HCEC 1CT (cell line): ENCODE measurements at places on chromosomes 16 and 17.
A peak's percentile ranks its signal among the peaks of the same experiment; 100 is the strongest.

DNA sequence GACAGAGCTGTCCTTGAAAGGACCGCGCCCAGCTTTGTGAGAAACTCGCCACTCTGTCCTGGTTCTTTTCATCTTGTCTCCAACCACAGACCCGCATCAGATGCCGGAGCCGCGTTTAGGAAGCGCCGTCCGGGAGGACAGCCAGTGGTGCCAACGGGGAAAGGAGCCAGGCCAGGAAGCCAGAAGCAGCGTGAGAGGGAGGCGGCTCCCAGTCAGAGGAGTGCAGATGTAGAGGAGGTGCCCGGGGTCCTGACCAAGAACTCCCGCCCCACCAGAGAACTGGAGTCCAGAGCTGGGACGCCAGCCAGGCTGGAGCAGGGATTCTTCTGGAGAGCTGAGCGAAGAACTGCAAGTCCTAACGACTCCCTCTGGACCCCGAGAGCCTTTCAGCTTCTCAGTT lies 49.3 kb upstream of the TNRC6C start:
- DNase-seq = no peak

DNA sequence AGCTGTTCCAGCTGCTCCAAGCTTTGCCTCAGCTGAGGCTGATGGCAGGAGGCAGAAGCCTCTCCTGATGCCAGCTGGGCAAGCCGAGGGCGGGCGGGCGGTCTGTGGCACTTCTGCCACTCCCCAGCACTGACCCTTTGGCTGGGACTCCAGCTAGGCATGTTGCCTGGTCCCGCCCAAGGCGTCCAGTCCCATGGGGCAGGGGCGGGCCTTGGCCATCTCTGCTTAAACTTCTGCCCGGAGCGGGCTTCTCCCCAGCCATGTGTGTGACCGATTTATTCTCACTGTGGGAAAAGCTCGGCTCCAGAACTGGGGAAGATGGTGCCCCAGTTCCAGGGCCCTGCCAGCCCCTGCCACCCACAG lies 349.1 kb downstream of the SEC14L1 start:
- DNase-seq = no peak

DNA sequence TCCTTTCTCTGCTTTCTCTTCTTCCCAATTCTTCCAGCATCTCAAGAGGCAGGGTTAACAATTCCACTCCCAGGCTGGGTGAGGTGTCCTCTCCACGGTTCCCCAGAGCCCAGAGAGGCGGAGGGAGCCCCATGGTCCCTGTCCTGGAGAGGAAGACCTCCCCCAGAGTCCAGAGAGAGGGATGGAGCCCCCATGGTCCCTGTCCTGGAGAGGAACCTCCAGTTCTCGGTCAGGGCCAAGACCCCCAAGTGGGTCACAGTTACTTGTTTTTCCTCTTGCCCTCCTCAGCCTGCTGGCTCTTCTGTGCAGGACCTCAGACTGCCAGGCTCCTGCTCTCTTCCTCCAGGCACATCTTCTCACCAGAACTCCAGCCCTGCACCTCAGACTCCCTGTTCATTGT lies 135.2 kb downstream of the RPTOR start:
- no peak for DNase-seq

- DNase-seq = no peak
Measured at GRCh38 chr16:48684148-48684547, 74.2 kb upstream of the N4BP1 start.

DNA sequence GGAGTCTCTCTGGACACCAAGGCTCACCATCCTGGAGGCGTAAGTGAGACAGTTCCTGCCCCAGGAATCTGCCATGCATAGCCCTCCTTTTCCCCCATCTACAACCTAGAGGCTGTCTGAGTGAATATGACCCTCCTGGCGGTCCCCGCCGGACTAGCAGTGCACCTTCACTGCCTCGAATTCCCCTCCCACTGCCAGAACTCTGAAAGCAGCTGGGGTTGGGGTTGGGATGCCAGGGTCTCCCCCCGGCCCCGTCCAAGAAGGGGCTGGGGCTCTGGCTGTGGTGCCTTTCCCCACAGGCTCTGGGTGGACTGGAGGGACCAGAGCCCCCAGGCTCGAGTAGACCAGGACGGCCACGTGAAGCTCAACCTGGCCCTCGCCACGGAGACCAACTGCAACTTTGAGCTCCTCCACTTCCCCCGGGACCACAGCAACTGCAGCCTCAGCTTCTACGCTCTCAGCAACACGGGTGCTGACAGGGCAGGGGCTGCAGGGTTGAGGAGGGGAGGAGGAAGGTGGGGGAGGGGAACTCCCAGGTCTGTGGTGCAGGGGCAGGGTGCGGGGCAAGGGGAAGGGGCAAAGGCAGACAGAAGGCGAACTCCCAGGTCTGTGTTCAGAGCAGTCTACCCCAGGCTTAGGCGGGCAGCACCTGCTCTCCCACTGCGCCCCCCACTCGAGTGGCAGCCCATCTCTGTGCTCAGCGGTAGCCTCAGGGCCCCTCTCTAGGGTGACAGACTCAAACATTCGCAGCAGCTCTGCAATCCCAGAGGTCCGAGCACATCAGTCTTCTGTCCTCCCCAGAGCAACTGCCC lies 1.2 kb downstream of the ZACN start:
- DNase-seq = no peak

GRCh38 chr17:81223762-81224130 lies 981 bp upstream of the CEP131 start:
- no peak for DNase-seq

GRCh38 chr17:68290268-68290954 lies 516 bp downstream of the SLC16A6 start:
- DNase-seq = no peak

GRCh38 chr17:49548506-49549310 lies 27.0 kb upstream of the NXPH3 start:
- peak; percentile 13 for DNase-seq

DNA sequence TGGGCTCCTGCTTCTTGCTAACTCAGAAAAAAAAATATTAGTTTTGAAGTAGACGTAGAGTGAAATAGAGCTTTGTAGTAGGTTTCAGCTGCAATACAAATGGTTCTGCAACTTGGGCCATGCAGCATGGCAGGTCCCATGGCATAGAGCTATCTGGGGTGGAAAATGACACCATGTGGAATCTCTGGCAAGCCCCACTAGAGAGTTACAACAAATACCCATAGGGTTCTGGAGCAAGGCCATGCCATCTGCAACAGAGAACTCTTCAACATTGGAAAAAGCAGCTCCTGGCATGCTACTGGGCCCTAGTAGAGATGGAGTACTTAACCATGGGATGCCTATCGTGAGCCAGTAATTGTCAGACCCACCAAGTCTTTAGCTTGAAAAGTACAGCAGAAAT lies 25.3 kb upstream of the RBBP6 start:
- no peak for DNase-seq

- DNase-seq = peak; percentile 50
Measured at GRCh38 chr17:55601874-55602364, 90.7 kb upstream of the SMIM36 start.

GRCh38 chr16:84478172-84478947 lies 26.1 kb downstream of the MEAK7 start:
- DNase-seq = peak; percentile 64

DNA sequence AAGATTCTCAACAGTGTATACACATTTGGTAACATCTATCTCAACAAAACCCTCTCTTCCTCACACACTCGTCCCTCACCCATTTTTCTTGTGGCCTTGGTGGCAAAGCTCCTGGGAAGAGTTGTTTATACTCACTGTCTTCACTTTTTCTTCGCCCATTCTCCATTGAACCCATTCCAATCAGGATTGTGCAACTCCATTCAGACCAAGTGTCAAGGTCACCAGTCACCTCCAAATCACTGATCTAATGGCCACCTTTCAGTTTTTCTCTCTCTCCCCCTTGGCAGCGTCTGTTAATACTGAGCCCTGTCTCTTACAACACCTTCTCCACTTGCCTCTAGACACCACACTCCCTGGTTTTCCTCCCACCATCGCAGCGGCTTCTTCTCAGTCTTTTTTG lies 8.6 kb upstream of the SLC13A5 start:
- DNase-seq = no peak

DNA sequence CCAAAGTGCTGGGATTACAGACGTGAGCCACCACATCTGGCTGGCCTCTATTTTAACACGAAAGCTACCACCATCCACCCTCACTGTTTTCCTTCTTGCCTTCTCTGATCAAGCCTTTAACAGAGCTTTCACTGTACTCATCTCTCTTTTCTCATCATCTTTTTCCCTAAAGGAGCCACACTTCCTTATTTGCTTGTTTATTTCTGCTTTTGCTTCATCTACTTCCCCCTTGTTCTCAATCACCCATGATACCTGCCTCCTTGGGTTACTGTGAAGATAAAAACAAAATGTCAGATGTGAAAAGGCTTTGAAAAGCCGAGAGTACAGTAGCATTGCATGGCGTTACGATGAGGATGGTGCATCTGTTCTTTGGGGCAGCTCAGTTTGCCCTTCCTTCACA lies 79.9 kb downstream of the ZNF18 start:
- DNase-seq = no peak

DNA sequence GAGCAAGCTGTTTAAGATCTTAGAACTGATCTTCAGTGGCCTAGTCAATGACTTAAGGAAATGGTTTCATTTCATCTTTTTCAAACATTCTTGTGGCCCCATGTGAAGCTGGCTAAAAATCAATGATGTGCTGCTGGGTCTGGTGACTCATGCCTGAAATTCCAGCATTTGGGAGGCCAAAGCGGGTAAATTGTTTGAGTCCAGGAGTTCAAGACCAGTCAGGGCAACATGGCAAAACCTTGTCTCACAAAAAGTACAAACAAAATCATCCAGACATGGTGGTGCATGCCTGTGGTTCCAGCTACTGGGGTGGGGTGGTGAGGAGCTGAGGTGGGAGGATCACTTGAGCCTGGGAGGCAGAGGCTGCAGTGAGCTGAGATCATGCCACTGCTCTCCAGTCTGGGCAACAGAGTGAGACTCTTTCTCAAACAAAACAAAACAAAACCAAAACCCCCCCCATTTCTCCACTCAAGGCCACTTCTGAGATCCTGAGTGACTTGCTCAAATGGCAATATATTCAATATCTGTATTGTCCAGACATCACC lies 17.4 kb upstream of the COL1A1 start:
- peak; percentile 94 for DNase-seq

DNA sequence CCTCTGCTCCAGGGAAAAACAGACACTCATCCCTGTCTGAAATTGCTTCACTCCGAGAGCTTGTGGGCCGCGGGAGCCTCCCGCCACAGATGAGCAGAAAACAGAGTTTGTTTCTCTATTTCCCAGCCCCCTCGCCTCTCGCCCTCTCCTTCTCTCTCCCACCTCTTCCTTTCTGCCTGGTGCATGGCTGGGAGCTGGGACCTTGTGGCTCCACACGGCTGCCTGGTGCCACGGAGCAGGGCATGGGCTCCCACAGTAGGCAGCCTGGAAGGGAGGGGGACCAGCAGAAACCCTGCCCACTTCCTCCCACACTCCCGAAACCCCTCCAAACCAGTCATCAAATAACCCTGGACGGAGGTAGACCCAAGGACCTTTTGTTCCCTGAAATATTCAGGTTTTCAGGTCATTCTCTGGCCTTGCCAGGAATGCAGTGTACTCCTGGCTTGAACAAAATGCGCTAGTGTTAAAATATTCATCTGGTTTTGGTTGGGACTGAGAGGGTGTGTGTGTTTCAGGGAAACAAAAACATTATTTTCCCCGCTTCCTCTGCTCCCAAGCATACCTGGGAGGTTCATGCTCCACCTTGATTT lies 204.9 kb downstream of the C16orf78 start:
- DNase-seq = no peak
